ENCODE measurements at places on chromosomes 13 and 19.

GRCh38 chr19:56946159-56946558, 105.6 kb upstream of the PEG3 start:
- DNase-seq, result no peak

DNA sequence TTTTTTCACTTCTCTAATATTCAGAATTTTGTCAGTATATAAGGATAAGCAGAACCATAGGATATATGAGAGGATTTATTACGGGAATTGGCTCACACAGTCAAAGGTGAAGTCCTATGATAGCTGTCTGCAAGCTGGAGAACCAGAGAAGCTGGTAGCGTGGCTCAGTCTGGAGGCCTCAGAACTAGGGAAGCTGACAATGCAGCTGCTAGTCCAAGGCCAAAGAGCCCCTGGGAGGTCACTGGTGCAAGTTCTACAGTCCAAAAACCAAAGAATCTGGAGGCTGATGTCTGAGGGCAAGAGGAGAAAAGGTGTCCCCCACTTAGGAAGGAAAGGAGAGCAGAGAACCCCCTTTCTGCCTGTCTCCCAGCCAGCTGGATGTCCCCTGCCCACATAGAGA, 114.4 kb downstream of the RNF17 start:
- DNase-seq, result no peak

DNA sequence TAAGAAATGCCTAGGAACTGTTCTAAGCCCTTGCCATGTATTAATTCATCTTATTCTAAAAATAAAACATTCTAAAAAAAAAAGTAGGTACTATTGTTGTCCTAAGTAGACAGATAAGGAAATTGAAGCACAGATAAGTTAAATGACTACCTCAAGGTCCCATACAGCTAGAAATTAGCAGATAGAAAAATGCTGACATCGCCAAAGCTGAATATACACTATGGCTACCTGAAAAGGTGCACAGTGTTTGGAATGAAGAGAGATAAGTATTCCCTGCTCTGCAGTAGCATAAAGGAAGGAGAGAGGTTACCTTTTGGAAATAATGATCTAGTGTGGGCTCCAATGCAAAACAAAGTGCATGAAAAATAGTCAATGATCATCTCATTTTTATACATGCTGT, 65.3 kb downstream of the DCT start:
- no peak for DNase-seq

GRCh38 chr13:85508683-85509329, 290.4 kb downstream of the SLITRK6 start:
- DNase-seq, result no peak

- no peak for DNase-seq
Measured at GRCh38 chr13:23667750-23668149, 97.5 kb downstream of the TNFRSF19 start.

DNA sequence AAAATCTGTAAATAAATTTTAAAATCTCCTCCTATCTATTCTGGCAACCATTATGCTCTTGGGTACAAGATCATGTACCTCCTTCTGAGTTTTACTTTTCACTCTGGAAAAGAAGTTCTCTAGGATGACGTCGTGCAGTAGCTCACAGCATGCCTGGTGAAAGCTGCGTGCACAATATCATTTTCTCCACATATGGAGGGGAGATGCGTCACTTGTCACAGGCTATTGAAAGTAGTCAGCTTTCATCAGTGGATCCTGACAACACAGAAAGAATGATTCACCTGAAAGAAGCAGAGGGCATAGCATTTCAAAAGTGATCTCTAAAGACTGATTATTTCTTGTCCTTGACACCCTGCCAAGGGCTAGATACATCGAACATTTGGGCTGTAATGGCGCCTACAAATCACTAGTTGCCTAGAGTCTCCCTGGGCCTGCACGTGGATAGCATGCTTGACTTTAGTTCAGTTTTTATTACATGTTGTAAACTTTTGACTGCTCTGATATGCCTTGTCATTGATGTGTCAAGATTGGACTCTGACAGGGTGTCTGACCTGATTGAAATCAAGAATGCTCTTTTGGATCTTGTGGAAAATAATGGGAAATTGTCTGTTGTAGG, 1365.6 kb downstream of the OLFM4 start:
- no peak for DNase-seq

DNA sequence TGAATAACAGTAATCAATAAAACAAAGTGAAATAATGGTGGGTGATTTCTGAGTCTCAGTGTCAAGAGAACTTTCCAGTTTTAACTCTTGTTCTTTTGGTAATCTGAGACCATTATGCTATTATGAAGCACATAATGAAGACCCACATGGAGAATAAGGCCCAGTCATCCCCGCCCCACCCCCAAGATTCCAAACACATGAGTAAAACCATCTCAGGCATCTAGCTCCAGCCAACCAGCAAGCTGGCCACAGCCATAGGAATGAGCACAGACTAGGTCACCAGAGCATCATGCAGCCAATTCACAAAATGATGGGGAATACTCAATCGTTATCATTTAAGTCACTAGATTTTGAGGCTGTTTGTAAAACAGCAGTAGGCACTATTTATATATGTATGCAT, 1769.0 kb upstream of the PCDH20 start:
- peak; percentile 21 for DNase-seq

DNA sequence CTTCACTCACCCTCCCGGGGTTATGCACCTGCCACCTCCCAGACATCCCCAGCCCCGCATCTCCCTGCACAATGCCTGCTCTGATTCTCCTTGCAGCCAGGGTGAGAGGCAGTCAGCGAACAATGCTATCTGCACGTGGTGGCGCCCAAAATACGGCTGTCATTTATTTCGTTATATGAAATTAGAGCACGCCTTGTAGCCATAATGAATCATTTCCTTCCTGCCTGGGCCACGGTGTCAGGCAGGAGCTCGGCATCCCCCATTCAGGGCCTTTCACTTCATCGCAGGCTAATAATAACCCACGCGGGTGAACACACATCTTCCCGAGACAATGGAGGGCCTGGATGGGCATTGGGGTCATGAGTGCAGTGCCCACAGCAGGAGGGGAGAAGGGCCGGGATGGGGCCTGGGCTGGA, 143.8 kb upstream of the ZNF507 start:
- DNase-seq, result no peak

GRCh38 chr13:77952737-77953136, 34.1 kb upstream of the EDNRB start:
- DNase-seq, result no peak

DNA sequence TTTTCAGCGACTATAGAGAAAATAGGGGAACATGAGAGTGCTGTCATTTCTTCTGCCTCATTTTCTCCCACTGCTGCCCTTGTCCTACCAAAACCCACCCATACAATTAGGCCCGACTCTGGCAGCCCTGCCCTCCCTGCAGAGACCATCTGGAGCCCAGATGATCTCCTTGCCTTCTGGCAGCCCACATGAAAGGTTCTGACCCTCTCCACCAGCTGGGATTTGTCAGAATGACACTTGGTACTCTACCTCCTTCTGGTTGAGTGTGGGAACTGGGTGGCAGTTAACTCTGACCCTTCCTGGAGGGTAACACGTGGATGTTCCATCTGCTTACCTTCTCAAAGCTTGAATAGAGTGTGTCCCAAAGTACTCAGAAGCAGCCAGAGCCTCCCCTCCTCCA, 21.0 kb upstream of the SIAH3 start:
- DNase-seq, result no peak

- DNase-seq, result peak; percentile 89
Measured at GRCh38 chr19:40662925-40663694, 27.3 kb downstream of the NUMBL start.

GRCh38 chr19:57850553-57851017, 926 bp downstream of the ZNF587 start:
- DNase-seq, result no peak

DNA sequence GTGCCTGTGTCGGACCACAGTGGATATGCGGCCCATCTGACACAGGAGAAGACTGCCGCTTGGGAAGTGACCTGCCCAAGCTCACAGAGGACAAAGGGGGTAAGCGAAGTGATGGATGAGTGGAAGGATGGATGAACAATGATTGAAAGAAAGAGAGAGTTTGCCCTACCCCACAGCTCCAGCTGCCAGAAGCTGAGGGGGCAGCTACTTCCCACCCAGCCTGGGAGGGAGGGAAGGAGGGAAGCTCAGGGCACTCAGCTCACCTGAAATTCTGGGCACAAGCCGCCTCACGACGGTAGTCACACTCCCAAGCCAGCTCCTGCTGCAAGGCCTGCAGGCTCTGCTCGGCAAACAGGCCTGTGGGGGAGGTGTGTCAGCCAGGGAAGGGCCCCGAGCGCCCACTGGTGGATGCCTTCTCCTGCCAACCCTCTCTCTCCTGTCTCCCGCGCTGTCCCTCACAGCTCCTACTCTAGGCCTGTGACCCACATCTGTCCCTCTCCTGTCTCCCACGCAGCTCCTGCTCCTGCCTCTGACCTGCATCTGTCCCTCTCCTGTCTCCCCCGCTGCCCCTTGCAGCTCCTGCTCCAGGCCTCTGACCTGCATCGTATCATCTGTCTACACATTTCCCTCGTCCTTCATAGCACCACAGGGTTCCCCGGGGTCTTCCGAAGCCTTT, 12.0 kb upstream of the NUMBL start:
- no peak for DNase-seq
